ENCODE measurements at places on chromosomes 16 and 17.

DNA sequence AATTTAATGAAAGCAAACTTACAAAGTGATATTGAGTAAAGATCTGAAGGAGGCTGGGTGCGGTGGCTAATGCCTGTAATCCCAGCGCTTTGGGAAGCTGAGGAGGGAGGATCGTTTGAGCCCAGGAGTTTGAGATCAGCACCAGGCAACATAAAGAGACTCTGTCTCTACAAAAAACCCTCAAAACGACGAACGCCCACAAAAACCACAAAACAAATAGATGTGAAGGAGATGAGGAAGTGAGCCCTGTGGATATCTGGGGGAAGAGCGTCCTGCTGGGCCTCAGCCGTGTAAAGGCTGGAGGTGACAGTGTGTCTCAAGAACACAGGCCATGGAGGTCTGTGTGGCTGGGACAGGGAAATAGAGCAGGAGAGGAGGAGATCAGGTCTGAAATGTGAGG is 68.8 kb downstream of the ITFG1 start:
- no peak for DNase-seq

DNA sequence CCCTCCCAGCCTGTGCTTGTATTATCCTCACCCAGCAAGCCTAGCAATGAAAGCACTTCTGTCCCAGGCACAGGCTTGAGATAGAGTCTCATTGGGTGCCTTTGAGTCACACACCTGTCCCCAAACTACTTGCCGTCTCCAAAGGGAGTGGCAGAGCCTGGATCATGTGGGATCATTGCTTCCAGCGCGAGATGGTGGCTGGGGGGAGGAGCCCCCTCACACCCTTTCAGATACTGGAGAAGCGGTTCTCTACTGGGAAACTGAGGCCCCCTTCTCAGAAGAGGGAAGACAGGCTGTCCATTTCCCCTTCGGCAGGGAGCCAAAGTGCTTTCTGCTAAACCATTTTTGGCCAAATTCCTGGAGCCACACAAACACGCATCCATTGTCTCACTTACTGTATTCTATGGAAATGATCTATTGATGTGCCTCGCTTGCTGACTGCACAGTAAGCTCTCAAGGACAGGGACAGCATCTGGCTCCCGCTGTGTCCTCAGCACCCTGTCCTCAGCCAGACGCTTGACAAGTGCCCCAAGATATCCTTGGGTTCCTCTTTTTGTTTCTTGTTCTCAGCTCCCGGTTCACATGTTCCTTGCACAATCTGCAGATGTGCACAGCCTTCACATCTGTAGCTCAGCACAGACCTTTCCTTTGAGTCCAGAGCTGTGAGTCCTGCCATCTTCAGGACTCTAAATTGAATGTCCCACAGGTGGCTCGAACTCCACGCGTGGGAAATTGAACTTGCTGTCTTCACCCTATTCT is 26.0 kb upstream of the DLX3 start:
- DNase-seq, result no peak

GRCh38 chr16:84059111-84059510 is 16.5 kb upstream of the SLC38A8 start:
- no peak for DNase-seq

DNA sequence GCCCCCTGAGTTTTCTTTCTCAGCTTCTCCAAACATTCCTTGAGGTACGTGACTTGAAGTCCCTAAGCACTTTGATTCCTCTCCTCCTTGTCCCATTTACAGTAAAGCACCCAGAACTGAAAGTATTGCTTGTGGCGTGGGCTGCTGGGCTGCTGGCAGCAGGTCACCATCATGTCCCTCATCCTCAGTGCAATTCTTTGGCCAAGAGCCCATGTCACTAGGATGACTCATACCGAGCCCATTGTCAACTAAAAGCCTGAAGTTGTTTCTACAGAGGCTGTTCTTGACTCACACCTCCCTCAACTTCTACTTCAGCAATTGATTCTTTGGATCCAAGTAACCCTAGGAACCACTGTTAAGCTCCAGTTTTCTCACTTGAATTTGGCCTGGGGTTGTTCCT is 54.3 kb downstream of the KPNA2 start:
- DNase-seq, result peak; percentile 65

- DNase-seq, result peak; percentile 46
Observed at GRCh38 chr16:31461921-31462804, 2.9 kb downstream of the ARMC5 start.

DNA sequence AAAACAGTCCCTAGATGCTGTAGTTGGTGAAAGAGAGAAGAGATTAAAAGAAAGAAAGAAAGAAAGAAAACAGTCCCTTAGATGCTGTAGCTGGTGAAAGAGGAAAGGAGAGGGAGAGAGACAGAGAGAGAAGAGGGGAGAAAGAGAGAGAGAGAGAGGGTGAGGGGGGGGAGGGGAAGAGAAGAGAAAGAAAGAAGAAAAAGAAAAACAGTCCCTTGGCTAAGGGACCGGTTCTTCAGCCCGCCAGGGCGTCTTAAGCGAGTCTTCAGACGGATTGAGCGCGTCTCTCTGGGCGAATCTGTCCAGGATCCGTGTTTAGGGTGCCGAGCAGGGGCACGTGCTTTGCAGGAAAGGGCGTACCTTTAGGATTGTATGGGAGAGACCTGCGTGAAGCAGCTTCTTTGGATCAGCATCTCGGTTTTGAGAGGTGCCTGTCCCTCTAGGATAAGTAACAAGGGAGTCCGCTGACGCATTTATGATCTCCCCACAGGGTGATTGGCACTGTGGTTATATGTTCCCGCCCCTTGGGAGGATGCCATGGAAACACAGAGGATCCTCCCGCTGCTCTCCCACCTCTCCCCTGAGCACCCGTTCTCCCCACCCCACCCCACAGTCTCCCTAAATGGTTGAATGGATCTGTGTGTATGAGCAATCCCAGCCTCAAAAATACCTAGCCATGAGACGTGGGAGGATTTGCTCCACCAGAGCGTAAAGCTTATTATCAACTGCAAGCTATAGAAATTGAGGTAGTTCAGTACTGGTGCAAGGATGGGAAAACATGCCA is 16.7 kb downstream of the GNGT2 start:
- peak; percentile 65 for DNase-seq

DNA sequence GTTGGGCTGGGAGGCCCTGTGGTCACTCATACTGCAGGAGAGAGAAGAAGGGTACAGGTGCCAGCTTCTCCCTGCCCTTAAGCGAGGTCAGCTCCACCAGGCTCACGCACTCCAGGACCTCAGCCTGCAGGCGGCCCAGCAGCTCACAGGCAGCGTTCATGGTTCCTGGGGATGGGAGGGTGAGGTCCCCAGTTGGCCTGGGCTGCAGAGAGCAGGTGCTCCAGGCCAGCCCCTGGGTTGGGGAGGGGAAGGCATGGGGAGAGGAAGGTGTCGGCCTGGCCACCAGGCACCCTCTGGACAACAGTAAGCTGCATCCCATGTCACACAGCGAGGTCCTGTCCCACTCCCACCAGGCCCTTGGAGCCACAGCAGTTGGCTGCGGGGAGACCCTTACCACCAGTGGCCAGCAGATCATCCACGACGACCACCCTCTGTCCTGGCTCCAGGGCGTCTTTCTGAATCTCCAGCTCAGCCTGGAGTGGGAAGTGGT is 2.0 kb downstream of the APRT start:
- DNase-seq, result no peak

GRCh38 chr17:77441130-77441920 is 300.6 kb downstream of the SEC14L1 start:
- no peak for DNase-seq

DNA sequence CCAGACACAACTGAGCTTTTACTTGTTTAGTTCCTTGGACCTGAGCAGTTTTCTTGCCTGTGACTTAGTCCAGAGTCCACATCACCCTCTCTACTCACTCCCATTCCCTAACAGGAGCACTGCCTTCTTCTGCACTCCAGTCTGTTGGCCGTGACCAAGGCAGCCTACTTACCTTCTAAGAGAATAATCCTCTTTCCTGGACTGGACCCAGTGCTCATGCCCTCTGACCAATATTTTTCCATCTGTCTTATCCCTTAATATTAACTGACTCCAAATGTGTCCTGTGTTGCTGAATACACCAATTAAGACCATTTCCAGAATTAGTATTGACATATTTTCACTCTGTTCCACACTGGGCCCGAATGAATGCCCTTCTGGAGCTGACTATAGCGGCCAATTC is 681.0 kb upstream of the KIF2B start:
- no peak for DNase-seq

- DNase-seq, result no peak
Observed at GRCh38 chr17:30590081-30590733, 113.0 kb downstream of the GOSR1 start.

GRCh38 chr17:45976755-45977505 is 22.1 kb upstream of the STH start:
- DNase-seq, result no peak

DNA sequence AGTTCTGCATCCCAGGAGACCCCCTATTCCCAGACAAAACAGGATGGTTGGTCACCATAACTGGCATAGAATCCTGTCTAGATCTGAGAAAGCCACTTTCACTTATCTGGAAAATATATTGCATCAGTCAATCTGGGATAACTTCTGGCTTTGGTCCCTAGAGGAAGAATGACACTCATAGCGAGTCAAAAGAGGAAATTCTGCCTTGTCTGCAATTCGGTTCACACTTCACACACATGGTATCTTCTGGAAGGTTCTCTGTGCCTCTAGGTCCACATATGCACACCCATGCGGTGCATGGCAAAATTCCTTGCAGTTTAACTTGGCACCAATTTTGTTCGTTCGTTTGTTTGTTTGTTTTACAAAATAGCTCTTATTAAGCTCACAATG is 49.2 kb upstream of the WSCD1 start:
- DNase-seq, result no peak

DNA sequence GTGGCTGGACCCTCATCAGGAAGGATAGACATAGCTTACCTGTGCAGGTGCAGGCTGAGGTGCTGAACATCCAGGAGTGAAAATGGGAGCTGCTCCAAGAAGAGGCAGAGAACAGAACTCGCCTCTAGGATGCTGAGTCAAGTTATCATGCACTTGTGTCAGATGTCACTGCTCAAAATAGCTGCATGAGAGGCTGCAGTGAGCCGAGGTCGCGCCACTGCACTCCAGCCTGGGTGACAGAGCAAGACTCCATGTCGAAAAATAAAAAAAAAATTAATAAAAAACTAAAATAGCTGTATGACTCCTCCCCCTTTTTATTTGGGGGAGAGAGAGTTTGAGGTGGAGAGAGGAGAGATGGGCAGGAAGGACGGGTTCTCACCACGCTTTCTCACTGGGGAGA is 148.8 kb downstream of the FOXL1 start:
- no peak for DNase-seq

- no peak for DNase-seq
Observed at GRCh38 chr17:58913971-58914769, 158.5 kb downstream of the PPM1E start.

GRCh38 chr17:81453076-81453475 is 57.8 kb downstream of the BAHCC1 start:
- DNase-seq, result no peak

- peak; percentile 67 for DNase-seq
Observed at GRCh38 chr17:76515274-76515949, 14.2 kb upstream of the RHBDF2 start.

- DNase-seq, result no peak
Observed at GRCh38 chr16:75811020-75811634, 84.8 kb upstream of the CPHXL start.

GRCh38 chr16:20904507-20905081 is 4.0 kb downstream of the LYRM1 start:
- DNase-seq, result no peak

DNA sequence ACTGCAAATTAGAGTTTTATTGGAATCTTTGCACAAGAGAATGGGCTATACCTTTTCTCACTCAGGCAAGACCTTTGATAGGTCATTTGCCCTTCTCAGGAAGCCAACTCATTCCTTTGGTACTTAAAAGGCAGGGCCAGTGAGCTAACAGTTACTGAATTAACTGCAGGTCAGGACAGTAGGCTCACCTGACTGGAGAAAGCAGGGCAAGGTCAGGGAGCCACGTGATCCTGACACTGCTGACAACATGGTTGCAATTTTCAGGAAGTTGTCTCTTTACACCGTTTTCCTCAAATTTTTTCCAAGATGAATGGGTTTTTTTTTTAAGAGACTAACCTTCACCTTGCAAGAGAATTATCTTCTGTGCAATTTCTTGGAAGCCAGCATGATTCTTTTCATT is 21.1 kb downstream of the CPSF4L start:
- no peak for DNase-seq

DNA sequence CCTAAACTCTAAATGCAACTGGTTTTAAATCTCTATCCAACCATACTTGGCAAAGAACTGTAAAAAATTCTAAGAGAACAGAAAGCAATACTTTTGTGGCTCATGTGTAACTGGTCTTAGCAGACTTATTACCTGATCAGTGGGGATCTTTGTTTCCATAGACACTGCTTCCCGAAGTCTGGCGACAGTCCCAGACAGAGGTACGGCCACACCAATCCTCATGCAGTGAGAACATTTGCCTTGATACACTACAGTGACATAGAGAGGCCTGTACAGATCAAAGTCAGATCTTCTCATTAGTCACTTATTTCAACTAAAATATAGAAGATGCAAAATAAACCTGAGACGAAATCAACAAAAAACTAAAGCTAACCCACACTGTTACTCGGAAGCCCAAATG is 43.9 kb downstream of the USP31 start:
- no peak for DNase-seq

GRCh38 chr17:57675427-57676387 is 69.4 kb downstream of the CCDC182 start:
- DNase-seq, result no peak

DNA sequence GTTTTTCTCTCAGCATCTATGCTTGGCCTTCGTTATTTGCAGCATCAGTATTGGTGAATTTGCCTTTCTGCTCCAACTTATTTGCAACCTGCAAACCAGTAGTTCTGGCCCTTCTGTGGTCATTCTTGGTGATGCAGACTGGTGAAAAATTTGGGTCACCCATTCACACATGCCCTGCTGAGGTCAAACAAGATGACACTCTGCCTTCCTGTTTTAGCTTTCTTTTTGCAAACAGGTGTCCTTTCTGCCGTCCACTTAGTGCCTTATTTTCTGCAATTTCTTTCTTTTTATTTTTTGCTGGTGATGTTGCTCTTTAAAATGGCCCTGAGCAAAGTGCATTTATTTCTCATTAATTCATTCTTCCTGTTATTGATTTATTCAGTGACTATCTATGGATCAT is 31.3 kb downstream of the PLCG2 start:
- DNase-seq, result no peak

DNA sequence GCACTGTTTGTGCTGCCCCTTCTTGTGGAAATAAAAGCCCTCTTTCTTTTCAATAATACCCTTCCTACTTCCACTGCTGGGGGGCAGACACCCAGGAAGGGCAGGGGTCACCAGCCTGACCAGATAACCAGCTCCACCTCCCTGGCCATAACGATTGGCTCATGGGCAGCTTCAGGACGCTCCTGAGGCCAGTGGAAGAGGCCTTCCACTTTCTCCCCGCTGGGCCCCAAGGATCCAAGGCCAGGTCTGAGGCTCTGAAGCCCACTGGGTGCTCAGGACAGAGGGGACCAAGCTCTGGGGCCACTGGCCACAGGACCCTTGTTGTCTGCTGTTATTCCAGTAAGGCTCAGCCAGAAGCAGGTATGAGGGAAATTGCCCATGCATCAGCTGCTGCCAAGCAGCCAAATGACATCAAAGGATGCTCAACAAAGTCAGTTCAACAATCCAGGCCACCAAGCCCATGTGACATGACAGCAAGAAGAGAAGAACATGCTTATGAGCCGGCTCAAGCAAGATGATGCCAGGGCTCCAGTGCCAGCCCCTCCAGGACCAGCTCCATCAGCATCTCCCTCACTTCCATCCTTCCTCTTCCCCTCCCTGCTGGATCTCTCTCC is 238.8 kb downstream of the ZNF423 start:
- no peak for DNase-seq

Measured in lower lobe of right lung (tissue), 2 donors.